Endothelial cell (in vitro differentiated cells): ENCODE measurements at places on chromosomes 2 and 18.

DNA sequence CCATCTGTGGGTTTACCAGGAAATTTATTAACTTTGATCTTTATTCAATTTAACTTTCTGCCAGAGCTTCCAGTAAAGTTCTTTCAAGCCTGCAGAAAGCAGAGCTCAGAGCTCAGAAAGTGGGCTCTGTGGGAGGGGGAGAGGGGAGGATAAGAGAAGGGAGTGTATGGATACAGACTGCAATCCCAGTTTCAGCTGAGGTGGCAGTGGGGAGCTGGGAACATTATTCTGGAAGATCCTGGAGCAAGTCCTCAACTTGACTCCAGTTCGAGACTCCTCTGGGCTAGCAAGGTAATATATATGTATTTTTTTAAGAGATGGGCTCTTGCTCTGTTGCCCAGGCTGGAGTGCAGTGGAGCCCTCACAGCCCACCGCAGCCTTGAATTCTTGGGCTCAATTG lies 108.9 kb upstream of the NABP1 start:
- no peak for DNase-seq

DNA sequence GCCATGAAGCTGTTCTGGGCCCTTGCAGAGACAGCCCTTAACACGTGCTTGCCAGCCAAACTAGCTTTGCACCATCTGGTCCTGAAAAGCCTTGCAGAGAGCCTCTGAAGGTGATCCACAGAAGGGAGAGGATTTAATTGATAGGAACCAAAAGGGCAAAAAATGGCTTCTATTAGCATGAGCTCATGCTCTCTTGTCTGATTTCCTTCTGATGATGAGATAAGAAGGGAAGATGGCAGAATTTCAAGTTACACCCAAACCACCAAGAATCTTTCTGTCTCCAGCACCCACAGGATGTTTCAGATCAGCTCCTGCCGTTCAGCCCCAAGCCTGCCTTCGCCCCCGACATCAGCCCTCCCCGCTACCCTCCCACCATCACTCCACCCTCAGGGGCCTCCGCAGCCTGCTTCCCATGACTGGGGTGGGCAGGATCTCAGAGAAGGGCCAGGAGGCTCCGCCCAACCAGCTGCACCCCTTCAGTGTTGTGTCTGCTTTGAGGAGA lies 23.4 kb upstream of the GLI2 start:
- no peak for DNase-seq

DNA sequence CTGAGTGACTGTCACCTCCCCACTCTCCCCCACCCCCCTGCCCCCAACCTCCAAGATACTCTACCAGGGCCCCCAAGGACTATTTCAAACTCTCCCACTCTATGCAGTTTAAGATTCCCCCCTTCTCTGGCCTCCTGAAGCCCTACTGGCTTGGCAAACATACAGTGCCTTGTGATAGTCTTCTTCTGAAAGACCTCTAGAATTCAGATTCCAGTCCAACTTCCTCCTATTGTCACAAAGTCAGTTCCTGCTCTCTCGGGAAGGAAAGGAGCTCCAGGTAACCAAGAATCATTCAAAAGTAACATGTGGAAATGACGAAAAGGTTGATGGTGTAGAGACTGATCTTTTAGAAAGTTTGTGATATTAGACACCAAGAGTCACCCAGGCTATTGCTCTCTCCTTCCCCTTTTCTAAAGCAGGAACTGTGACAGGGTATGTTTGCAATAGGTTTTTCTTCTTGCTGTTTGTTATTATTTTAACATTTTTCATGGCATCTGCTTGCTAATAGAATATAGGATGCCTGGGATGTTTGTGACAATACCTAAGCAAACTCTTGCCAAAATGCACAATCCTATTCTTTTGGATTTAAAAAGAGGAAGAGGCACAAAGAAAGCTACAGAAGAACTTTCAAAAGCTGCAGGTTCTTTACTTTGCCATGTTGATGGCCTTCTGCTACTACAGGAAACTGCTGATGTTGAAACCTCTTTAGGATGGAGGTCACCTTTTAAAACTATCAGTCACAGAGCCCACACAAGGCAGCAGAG lies 93.5 kb upstream of the MGAT4A start:
- DNase-seq: no peak

- no peak for DNase-seq
Measured at GRCh38 chr2:222298311-222299150, at the start of gene PAX3. Gene PAX3 (minus strand): TSS chr2:222298998. CDS start chr2:222298615, 383 bp downstream.

DNA sequence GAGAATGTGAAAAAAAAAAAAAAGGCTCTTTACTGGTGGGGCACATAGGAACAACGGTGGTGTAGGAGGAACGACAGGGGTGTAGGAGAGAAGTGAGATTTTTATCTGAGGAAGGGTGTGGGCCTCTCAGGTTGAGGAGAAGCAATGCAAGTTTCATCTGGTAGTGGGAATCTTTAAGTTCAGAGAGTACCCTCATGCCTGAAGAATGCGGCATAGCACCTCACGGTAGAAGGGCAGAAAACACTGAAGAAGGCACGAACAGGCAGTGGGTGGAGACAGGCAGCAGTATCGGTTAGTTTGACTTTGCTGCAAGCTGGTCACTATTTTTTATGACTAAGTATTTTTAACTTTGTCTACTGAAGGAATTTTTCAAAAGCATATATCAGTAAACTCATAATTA lies 52.2 kb upstream of the TSPYL6 start:
- DNase-seq: no peak

DNA sequence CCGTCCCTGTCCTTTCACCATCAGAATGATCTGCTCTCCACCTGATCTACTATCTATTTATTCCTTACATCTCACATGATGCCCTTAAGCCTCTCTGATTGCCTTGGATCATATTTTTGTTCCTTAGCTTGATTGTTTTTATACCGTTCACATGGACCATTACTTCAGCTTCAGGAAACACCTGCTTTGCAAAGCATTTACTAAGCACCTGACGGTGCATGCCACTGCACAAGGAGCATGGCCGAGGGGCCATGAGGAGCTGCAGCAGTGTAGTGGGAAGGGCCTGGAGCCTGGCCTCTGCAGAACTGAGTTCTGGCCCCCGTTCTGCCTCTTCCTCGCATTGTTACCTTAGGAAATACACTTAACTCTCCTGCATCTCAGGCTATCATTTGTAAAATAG lies 124.1 kb upstream of the NDUFV2 start:
- DNase-seq: no peak

- no peak for DNase-seq
Measured at GRCh38 chr2:62660087-62660486, 45.4 kb upstream of the EHBP1 start.

- no peak for DNase-seq
Measured at GRCh38 chr2:98240786-98241398, 105.4 kb upstream of the CNGA3 start.

GRCh38 chr18:69945220-69946114 lies 2.2 kb downstream of the CD226 start:
- DNase-seq: no peak

DNA sequence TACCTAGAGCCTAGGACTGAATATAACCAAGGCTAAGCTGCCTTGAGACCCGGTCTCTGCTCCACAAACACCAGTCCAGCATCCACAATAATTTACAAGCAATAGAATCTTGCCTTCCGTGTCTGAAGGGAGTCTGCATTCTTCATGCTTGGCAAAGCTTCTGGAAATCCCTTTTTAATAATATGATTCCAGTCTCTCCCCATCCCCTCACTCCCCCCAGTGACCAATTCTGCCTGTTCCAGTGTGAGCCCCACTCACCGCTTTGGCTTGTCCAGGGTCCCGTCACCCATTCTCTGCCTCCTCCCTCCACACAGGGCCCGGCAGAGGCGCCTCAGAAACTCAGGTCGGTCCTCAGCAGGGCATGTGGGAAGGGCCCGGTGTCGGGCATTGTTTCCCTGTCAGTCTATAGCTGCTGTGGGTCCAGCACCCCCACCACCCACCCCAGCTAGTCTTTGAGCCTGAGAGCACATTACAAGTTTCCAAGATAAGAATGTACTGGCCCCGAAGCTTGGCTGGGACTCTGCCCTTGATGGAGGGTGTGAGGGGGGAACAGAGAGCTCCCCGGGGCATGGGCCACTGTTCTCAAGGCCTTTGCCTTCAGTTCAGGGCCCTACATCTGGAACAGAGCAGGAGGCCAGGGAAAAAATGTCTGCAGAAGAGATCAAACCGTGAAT lies 129.7 kb upstream of the MYCN start:
- DNase-seq: no peak

GRCh38 chr2:170339750-170340692 lies 162.1 kb downstream of the MYO3B start:
- DNase-seq: no peak

DNA sequence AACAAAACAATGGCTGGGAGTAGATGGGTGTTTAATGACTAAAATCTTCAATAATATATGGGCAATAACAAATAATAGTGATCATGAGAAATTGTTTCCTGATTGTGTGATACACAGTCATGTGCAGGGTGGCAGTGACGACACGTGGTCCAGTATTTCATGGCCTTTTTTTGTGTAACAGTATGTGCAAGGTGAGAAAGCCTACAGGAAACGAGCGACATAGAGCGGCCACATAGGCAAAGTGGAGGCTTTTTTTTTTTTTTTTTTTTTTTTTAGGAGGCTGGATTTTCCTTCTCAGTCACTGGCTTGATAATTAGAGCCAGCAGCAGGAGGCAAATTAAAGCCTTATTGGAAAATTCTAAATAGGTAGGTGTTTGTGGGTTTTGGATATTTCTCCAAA lies 123.7 kb downstream of the MYO3B start:
- DNase-seq: no peak

DNA sequence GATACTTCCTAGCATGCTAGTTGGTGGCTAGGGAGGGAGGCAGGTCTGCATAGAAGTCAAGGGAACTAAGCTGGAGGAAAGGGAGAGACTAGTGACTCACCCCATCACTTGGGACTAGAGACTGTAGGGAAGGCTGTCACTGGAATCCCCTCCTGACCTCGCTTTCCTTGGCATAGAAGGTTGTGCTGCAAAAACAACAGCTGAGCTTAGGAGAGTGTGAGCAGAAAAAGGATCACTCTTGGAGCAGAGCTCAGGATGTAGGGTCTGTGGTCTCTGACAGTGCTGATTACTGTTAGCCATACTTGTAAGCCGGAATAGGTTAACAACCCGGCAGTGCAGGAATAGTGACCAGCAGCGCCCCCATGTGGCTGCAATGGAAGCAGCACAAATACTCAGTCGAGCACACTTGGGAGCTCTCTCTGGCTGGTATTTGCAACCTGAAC lies 66.9 kb upstream of the SMAD2 start:
- no peak for DNase-seq

DNA sequence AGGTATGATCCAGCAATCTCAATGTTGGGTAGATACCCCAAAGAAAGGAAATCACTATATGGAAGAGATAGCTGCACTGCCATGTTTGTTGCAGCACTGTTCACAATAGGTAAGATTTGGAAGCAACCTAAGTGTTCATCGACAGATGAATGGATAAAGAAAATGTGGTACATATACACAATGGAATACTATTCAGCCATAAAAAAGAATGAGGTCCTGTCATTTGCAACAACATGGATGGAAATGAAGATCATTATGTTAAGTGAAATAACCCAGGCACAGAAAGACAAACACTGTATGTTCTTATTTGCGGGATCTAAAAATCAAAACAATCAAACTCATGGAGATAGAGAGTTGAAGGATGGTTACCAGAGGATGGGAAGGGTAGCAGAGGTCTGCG lies 372.4 kb upstream of the SPRED2 start:
- no peak for DNase-seq

DNA sequence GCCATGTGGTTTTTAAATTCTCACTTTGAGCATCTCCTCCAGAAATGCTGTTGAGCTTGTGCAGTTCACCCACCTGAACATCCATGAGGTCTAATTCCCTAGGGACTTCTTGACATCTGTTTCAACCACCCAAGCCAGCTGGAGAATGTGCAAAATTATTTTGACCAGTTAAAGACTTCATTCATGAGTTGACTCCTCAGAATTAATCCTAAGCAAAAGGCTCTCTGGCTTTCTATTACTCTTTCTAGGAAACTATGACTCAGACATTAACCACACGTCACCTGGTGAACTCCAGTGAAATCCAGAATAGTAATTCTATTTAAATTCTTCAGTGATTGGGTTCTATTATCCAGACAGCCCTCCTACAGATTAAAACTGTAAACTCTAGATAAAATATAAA lies 247.5 kb downstream of the NBAS start:
- DNase-seq: no peak

- no peak for DNase-seq
Measured at GRCh38 chr2:9178110-9178903, 28.3 kb upstream of the ASAP2 start.

DNA sequence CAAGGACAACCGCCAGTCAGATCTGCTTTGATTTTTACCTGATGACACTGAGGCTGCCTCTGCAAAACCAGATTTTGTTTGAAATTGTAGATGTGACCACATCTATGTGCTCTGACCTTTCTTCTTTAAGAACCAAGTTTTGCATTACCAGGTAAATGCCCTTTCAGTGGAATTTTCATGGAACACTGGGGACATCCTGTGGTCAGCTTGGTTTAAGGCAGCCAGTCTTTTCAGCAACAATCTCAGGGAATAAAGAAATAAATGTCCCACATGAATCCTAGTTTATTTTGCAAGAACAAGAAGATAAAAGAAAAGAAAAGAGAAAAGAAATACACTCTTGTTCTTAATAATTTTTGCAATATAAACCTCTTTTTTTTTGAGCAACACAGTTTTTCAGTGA lies 90.6 kb downstream of the POU3F3 start:
- peak; percentile 45 for DNase-seq

- no peak for DNase-seq
Measured at GRCh38 chr2:166343467-166343866, 32.3 kb downstream of the SCN9A start.

DNA sequence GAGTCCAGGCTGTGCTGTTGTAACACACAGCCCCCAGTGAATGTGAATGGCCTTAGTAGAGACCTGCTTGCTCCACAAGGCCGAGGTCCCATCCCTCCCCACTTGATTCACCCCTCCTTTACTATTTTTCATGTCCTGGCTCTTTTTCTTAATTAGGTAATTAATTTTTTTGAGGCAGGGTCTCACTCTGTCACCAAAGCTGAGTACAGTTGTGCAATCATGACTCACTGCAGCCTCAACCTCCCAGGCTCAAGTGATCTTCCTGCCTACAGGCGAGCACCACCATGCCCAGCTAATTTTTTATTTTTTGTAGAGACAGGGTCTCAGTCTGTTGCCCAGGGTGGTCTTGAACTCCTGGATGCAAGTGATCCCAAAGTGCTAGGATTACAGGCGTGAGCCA lies 19.3 kb downstream of the FBLN7 start:
- DNase-seq: no peak

GRCh38 chr18:7855671-7856070 lies 288.6 kb downstream of the PTPRM start:
- DNase-seq: no peak

DNA sequence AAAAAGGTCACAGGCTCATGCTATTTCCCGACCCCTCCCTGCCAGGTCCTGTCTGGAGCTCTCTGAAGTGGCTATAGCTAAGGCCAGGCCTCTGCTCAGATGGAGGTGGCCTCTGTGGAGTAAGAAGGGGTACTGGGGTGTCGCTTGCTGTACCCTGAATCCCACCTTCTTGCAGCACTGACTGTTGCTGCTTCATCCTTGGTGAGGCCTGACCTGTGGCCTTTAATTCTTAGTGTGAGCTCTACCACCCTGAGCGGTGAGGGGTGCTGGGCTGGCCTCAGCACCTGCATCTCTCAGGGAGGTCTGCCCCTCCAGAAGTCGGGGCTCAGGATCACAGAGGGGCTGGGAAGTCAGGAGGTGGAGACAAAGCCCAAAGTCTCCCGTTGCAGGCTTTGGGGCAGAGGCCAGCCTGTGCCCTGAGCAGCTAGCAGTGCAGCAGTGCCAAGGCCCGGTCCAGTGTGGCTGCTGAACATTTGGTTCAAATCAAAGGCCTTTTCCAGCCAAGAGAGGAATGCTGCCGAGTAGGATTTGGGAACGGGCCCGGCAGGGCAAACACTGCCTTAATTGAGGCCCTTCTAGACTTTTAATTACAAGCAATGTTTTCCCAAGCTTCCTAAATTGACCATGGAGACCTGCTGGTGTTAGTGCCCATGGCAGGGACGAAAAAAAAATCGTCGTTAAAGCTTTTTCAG lies 133.5 kb upstream of the HAAO start:
- DNase-seq: no peak
